ENCODE measurements at places on chromosomes 1 and 21. TPM values are rescaled to one million over a fixed set of nuclear protein-coding genes. Genes with fewer than 3 reads are reported as not detected.

ASCL5 gene
- polyA plus RNA-seq: not detected

DNA sequence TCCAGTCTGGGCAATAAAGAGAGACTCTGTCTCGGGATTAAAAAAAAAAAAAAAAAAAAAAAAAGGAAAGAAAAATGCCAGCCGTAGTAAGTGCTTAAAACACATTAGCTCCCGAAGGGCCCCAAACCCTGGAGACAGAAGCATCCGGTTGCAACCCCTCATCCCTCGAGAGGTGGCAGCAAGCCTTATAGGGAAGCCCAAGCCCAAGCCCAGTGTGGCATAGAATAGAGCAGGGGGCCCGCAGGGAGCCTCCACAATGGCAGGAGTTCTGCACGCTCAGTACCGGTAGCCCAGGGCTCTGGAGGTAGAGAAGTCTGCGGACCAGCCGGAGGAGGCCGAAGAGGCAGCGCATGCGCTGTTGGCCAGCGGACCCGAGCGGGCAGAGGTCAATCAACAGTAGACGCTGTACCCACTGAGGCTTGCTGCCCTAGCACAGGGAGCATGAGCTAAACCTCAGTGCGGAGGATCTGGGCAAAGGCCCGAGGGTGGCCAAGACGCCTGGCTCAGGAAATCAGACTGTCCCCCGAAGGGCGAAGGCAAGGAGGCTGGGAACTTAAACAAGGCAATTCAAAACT is 34.1 kb upstream of the C1orf198 start:
- DNase-seq: no peak

GRCh38 chr1:156368889-156369684 is at the start of gene RHBG:
Gene RHBG, plus strand, starts transcription at chr1:156369211. Its CDS starts 39 bp downstream, at chr1:156369250.
- DNase-seq: no peak

- no peak for DNase-seq
These were observed 166.9 kb upstream of the SYT6 start for GRCh38 chr1:114320586-114320985.

AIRE gene
- polyA plus RNA-seq: 0.03 TPM

ATF6 gene
- polyA plus RNA-seq: 13.0 TPM

- no peak for DNase-seq
These were observed 510.5 kb downstream of the PLPP3 start for GRCh38 chr1:56068908-56069307.

DNA sequence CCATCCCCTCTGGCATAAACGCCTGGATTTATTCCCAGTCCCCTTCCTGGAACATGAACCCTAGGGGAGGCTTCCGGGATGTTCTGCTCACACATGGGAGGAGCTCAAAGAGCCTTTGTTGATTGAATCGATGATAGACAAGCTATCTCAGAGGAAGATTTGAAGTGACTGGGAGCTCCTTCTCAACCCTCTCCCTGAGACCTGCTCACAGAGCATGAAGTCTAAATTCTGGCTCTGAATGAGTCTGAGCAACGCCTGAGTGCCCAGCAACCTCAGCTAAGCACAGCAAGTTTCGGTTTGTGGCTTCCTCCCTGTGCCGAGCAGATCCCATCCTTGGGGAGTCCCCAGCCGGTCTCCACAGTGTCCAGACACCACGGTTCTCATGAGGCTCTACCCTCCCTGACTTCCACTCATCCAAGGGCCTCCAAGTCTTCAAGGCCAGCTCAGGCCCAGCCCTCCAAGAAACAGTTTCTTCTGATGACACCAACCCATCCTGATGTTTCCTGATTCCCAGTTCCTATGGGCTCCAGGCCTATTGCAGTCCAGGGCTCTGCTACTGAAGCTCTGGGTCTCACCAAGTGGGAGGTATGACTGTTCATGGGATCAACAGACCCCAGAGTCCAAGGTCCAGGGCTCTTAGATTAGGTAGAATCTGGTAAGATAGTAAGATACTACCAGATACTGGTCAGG is 190.8 kb downstream of the DYRK1A start:
- no peak for DNase-seq

DNA sequence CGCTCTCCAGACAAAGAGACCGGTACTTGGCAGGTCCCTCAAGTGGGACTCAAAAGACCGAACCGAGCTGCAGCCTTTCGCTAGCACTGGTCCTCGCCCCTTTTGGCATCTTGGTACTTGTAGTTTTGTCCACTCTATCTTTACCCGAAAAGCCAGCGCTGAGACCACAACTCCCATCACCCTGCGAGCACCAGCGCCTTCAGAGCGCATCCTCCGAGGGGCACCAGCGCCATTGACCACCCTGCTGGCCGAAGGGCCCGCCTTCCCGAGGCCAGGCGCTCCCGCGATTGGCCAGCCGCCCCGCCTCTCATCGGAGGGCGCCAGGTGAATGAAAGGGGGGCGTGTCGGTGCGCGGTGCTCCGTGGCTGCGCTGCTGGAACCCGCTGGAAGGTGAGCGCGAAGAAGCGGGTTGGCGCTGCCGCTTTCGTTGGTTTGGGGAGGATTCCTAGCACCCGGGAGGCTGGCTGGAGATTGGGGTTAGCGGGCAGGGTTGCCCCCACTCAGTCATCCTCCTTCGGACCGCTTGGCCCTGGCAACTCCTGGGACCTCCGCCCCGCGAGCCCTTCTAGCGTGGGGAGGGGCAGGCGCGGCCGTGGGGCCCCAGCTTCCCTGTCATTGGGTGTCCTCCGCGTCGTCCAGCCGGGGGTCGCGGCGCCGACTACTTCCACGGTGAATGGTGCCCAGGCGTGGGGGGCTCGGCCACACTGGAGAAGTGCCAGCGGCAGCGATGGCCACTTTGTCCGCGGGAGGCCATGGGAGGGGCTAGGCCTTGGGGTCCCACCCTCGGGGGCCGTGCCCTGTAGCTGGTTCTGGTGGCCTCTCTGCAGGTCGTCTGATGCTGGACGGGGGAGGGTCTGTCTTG is at the start of gene ZBTB8B:
ZBTB8B (plus strand) TSS at position 357 of the 862 bp plus-strand sequence. CDS start 5,553 bp downstream, outside the sequence.
- DNase-seq: peak; percentile 87

SLFNL1 gene
- polyA plus RNA-seq: 0.24 TPM

S100A6 gene
- polyA plus RNA-seq: 1,706 TPM

ST6GALNAC5 gene
- 10.9 TPM for polyA plus RNA-seq

DCST2 gene
- polyA plus RNA-seq: 1.2 TPM

DNA sequence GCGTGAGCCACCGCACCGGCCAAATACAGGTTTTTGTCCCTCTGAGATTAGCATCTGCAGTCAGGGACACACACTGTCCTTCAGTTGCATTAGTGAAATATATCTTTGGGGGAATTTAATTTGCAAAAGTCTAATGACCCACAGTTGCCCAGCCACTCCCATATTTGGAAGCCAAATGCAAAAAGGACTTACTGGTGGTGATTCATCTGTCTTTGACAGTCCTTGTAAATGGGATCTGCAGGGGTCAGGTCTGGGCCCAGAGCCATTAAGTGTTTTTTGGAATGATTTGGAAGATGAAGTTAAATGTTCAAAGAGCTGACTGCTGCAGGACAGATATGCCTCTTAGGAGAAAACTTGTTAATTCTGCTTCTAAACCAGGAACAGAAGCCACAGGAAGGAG is 44.6 kb upstream of the DNASE2B start:
- no peak for DNase-seq

FMO3 gene
- polyA plus RNA-seq: 1.4 TPM

ARHGEF2 gene
- polyA plus RNA-seq: 40.5 TPM

GRCh38 chr1:75412616-75413015 is 198.3 kb downstream of the SLC44A5 start:
- DNase-seq: no peak

DNA sequence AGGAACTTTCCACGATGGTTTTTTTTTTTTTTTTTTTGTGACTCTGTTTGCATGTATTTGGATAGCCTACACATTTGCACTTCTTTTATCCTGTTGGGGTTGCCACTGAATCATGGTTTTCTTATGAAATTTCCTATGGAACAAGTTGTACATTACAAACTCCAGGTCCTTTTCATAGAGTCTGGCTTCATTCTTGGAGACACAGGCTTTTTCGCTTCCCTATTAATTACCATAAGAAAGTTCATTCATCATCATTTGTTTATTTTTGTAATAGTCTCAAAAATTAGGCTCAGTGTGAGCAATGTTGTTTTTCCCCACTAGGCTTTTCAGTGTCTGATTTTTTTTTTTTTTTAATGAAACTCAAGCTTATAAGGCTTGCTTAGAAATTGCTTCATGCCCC is 179.4 kb downstream of the FMN2 start:
- no peak for DNase-seq

GRCh38 chr1:72892461-72892860 is 610.1 kb upstream of the NEGR1 start:
- no peak for DNase-seq

- DNase-seq: no peak
These were observed 94.7 kb downstream of the PAPPA2 start for GRCh38 chr1:176557543-176558258.

- no peak for DNase-seq
These were observed 6.0 kb downstream of the FNBP1L start for GRCh38 chr1:93453911-93454310.

DNA sequence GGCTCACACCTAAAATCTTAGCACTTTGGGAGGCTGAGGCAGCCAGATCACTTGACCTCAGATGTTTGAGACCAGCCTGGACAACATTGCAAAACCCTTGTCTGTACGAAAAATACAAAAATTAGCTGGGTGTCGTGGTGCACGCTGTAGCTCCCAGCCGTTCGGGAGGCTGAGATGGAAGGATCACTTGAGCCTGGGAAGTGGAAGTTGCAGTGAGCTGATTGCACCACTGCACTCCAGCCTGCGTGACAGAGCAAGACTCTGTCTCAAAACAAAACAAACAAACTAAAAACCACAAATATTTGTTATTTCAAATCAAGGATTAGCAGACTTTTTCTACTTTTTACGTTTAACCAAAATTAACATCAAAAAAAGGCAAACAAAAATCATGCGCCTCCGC is 31.3 kb downstream of the INKA2 start:
- no peak for DNase-seq

- DNase-seq: no peak
These were observed 13.7 kb downstream of the PPP1R12B start for GRCh38 chr1:202362212-202362611.

DNA sequence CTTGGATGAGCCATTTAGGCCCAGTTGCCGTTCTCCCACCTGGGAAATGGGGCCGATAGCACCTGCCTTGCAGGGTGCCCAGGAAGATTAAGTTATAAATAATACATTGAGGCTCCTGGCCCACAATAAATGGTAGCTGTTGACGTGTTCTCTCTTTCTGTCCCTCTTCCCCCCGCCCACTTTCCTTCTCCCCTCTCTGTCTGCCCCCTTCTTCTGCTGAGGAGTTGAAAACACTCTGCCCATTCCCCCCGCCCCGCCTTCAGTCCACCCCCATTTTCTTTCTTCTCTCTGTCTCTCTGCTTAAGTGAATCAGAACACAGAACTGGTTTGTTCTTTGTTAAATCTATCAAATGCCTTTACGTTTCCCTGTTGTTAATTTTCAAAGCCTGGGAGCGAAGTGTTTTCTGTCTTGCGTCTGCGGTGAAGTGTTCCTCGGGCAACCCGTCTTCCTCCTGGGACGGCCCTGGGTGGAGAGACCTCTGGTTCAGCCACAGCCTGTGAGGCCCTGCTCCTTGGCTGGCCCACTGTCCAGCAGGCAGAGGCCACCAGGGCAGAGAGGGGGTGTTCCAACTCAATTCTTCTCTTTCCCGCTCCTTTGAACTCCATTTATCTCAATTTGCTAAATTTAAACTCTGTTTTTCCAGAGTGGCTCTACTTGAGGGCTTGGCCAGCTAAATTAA is 29.3 kb upstream of the SELENON start:
- peak; percentile 8 for DNase-seq

- no peak for DNase-seq
These were observed 20.1 kb downstream of the KDM1A start for GRCh38 chr1:23039308-23039826.

A3GALT2 gene
- polyA plus RNA-seq: not detected

JAM2 gene
- polyA plus RNA-seq: 25.3 TPM

DNA sequence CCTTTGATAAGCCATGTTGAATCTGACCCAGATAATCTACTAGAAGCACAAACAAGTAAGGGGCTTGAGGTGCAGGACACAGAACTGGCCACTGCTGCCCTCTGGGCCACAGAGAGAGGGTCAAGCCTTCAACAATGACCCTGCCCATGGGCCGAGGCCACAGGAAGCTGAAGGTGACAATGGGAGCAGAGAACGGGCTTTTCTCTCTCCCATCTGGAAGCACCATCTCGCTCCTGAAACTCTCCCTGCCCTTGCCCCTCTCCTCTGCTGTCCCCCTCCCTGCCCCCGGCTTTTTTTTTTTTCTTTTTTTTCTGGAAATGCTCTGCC is 133.1 kb upstream of the DUSP10 start:
- DNase-seq: no peak

VAMP3 gene
- 92.4 TPM for polyA plus RNA-seq

GRCh38 chr1:27883536-27883935 is 11.2 kb downstream of the THEMIS2 start:
- no peak for DNase-seq

GRCh38 chr1:11338284-11338924 is 65.4 kb downstream of the UBIAD1 start:
- DNase-seq: no peak

DNA sequence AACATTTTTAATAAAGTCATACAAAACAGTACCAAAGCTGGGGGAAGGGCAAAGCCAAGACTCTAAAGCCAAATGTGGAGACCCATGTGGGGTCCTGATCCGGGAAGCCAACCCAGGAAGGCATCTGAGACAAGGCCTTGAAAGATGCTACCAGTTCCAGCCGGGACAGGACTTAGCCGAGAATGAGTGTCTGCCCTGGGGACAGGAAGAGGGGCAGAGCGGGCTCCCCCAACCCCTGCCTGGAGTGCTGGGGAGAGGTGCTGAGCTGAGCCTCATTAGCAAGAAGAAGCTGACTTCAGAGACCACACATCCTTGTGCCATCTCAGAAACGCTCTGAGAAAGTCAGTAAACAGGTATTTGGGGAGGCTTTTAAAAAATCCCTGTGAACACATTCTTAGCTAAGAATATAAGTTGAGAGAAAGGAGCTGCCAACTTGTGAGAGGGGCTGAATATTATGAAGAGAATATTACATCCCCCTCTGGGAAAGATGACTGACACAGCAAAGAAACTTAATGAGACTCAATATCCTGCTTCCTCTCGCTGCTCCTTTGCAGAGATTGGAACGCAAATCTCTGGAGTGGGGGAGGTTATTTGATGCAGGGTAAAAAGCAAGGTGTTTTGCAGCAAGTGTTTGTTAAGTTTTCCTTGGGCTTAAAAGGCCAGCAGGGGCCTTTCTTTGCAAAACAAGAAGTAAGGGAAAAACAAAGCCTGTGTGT is 103.3 kb upstream of the KCND3 start:
- no peak for DNase-seq

DNA sequence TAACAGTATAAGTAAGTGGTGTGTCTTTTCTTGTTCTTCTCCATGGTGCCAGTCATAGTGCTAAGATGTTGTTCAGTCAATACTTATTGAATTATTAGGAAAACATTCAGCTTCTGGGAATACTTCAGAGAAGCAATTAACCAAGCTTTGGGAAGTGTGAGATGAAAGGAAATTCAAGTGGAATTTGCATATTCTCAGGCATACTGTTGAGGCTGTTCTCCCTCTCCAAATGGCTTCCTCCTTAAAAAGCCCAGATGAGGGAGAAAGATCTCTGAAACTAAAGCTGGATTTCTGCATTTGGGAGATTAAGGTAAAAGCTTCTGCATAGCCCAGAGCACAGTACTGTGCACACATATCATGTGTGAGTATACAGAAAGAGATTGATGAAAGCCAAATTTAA is 73.4 kb downstream of the MACF1 start:
- DNase-seq: no peak

COL6A1 gene
- 1,050 TPM for polyA plus RNA-seq

INAVA gene
- polyA plus RNA-seq: 6.2 TPM

KCNJ10 gene
- 0.06 TPM for polyA plus RNA-seq

All from urinary bladder (tissue), 4 donors.